ENCODE measurements at places on chromosomes 5 and 9. TPM values are rescaled to one million over a fixed set of nuclear protein-coding genes. Genes with fewer than 3 reads are reported as not detected.

Gene TXNDC8
- total RNA-seq, result not detected

Gene TAF11L10
- total RNA-seq, result not detected

Gene NPR3
- 2.2 TPM for total RNA-seq

GRCh38 chr5:173848986-173849596, 39.1 kb upstream of the CPEB4 start:
- peaks cover 7% of the 10 kb centered on the region for H3K4me1 ChIP-seq
- no peaks in the 10 kb centered on the region for H3K27me3 ChIP-seq
- H3K27ac ChIP-seq, result no peak overlapping the region
- H3K4me3 ChIP-seq, result no peak overlapping the region
- DNase-seq, result no peak

DNA sequence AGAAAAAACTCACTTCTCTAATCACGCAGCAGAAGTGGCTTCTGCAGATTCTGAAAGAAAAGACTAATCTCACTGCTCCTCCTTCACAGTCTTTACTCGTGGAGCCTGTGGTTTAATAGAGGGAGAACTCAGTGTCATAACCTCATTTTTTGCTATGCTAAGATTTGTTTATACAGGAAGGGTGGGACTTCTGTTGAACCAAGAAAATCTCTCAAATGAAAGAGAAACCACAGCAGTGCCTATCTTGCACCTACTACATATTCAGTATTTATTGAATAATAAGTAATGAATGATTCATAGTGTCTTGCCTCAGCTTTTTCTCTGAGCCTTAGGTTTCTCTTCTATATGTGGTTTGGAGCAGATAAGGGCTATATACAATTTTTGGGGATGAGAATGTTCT, 136.1 kb upstream of the DMAC1 start:
- no peak overlapping the region for H3K27ac ChIP-seq
- H3K4me3 ChIP-seq, result no peak overlapping the region
- DNase-seq, result no peak

- no peak for DNase-seq
- H3K36me3 ChIP-seq, result no peaks in the 10 kb centered on the region
- no peak overlapping the region for H3K27ac ChIP-seq
Observed at GRCh38 chr5:169691471-169691870, 54.4 kb downstream of the DOCK2 start.

- no peaks in the 10 kb centered on the region for H3K27me3 ChIP-seq
- DNase-seq, result no peak
- no peak overlapping the region for H3K4me3 ChIP-seq
- no peaks in the 10 kb centered on the region for H3K4me1 ChIP-seq
- no peak overlapping the region for H3K27ac ChIP-seq
Observed at GRCh38 chr5:51039424-51040329, 343.6 kb upstream of the ISL1 start.

- no peak overlapping the region for H3K27ac ChIP-seq
- H3K4me3 ChIP-seq, result no peak overlapping the region
- no peak for DNase-seq
- H3K4me1 ChIP-seq, result no peaks in the 10 kb centered on the region
- H3K36me3 ChIP-seq, result peaks cover under 1% of the 10 kb centered on the region
- H3K27me3 ChIP-seq, result no peaks in the 10 kb centered on the region
Observed at GRCh38 chr5:143036146-143036927, 266.2 kb downstream of the ARHGAP26 start.

DNA sequence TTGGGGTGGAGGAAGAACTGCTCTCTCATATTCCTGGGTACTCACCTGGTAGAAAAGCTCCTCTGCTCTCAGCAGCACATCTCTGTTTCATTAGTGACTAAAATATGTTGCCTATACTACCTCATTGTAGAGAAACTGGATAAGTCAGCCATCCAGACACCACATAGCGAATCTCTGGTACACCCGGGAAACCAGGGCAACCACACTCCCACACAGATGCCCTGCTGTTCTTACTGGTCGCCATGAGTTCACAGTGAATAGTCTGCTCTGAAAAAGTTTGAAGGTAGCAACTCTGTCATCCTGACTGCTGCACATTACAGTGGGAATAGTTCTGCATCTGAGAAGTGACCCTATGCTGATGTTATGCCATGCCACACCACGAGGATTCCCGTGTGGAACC, 135.0 kb downstream of the ENTREP1 start:
- no peaks in the 10 kb centered on the region for H3K36me3 ChIP-seq
- H3K27ac ChIP-seq, result no peak overlapping the region
- H3K4me3 ChIP-seq, result no peak overlapping the region
- H3K27me3 ChIP-seq, result no peaks in the 10 kb centered on the region
- no peak for DNase-seq

- H3K4me3 ChIP-seq, result peak overlapping the region; percentile 58
- H3K36me3 ChIP-seq, result no peaks in the 10 kb centered on the region
- H3K4me1 ChIP-seq, result peaks cover 31% of the 10 kb centered on the region
- peak overlapping the region; percentile 5 for H3K27ac ChIP-seq
- H3K27me3 ChIP-seq, result no peaks in the 10 kb centered on the region
- peak; percentile 76 for DNase-seq
Observed at GRCh38 chr9:133147412-133148198, 16.1 kb downstream of the GBGT1 start.

DNA sequence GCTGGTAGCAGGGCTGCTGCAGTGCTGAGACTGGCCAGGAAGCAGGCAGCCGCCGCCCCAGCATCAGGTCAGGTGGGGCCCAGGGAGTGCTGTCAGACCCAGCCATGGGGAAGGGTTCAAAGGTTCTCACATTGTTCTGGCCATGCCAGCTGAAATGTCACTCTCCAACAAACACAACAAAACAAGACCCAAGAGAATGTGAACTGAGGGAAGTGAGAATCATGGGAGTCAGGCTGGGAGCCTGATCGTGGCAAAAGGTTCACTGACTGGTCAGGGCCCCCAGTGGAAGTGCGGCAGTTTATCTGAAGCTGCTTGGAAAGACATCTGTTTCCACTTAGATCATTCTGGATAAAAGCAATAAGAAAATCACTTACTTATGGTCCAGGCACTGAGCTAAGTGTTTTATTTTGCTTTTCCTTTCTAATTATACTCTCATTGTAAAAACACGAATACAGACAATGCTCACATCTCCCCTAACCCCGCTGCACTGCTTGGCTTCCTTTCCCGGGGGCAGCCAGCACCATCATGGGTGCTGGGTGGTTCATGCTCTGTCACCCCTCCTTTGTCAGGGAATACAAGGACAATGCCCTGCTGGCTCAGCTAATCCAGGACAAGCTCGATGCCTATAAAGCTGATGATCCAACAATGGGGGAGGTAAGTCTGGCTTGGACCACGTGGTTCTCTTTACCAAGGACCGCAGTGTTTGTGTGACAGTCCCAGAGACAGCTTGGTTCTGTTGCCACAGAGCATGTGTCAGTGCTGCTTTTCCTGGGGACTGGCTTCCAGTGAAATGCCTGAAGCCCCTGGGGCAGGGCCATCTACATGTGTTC, 41.9 kb upstream of the CFAP157 start:
- no peaks in the 10 kb centered on the region for H3K4me1 ChIP-seq
- no peak for DNase-seq
- no peak overlapping the region for H3K4me3 ChIP-seq
- no peak overlapping the region for H3K27ac ChIP-seq
- no peaks in the 10 kb centered on the region for H3K27me3 ChIP-seq
- no peaks in the 10 kb centered on the region for H3K36me3 ChIP-seq

- no peak for DNase-seq
- no peak overlapping the region for H3K4me3 ChIP-seq
- no peak overlapping the region for H3K27ac ChIP-seq
- no peaks in the 10 kb centered on the region for H3K4me1 ChIP-seq
- no peaks in the 10 kb centered on the region for H3K36me3 ChIP-seq
- H3K27me3 ChIP-seq, result no peaks in the 10 kb centered on the region
Observed at GRCh38 chr5:60207040-60207439, 313.5 kb upstream of the PDE4D start.

GRCh38 chr9:12194731-12195130, 498.5 kb upstream of the TYRP1 start:
- H3K36me3 ChIP-seq, result no peaks in the 10 kb centered on the region
- no peaks in the 10 kb centered on the region for H3K27me3 ChIP-seq
- H3K27ac ChIP-seq, result no peak overlapping the region
- no peaks in the 10 kb centered on the region for H3K4me1 ChIP-seq

Data from PC-9 (cell line).